Umbilical cord (tissue), 2 donors: ENCODE measurements at places on chromosomes 16 and 17. TPM values are rescaled to one million over a fixed set of nuclear protein-coding genes. Genes with fewer than 3 reads are reported as not detected.

- DNase-seq: no peak
Observed at GRCh38 chr17:7114241-7114874, at the start of gene ASGR2. Gene ASGR2 (minus strand): TSS chr17:7114822. CDS start chr17:7114240, 582 bp downstream.

DNA sequence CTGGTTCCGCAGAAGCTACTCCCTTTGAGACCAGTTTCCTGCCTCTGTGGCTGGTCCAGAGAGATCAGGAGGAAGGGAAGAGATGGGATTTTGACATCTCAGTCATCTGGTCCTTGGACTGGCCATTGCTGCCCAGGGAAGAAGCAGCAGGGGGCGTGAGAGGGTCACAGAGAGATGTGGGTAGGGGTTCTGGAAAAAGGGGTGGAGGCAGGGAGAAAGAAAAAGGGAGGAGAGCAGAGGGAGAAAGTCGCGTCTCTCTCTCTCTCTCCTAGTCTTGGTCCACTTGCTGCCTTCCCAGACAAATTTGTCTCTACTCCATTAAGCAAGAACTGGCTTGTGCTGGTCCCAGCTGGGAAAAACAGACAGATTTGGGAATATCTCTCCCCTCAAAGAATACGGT, 4.4 kb downstream of the SHBG start:
- peak; percentile 77 for DNase-seq

DNA sequence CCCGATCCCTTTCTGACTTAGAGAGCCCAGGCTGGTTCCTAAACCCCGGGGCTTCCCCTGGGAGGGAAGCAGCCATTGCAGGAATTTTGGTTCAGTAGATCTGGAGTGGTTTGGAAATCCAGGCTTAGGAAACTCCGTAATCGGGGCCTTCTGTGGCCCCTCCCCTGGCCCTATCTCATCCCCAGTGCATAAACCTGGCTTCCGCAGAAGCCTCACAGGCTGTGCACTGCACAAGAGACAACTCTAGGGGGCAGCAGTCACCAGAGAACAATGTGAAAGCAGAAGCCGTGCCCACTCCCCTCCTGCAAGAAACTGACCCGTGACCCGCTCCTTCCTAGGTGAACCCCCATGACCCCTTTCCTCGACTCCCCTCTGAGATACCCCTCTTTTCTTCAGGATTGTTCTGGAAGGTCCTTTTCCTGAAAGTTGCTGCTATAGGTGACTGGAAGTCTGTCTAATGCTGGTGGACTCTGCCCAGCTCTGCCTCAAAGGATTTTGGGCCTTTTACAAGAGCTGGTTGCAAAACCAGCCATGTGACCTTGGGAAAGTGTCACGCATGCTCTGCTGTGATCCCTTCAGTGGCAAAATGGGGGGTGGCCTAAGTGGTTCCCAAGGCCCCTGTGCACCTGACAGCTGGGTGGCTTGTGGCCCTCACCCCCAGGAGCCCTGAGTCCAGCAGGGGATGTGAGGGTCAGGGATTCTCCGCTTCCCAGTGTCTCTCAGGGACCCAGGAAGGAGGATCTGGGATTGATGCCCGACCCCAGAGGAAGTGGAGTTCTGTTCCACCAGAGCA, 14.4 kb downstream of the GUCY2D start:
- DNase-seq: peak; percentile 60

DNA sequence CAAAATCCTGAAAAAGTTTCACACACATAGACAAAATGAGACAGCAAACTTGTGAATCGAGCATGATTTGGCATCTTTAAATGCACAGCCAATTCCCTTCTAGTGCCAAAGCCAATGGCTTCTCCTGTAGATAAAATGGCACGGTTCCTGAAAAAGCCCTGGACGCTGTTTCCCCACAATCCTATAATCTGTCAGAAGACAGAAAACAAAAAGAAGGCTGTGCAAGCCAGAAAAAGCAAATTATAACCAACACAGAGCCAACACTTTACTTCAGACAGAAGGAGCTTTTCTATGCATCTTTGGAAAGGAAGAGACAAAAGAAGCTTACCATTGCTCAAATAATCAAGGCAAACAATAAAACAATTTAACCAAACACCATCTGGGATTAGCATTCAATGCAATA, 23.8 kb downstream of the FAM222B start:
- no peak for DNase-seq

- no peak for DNase-seq
Observed at GRCh38 chr16:12098429-12099310, 122.1 kb downstream of the SNX29 start.

DNA sequence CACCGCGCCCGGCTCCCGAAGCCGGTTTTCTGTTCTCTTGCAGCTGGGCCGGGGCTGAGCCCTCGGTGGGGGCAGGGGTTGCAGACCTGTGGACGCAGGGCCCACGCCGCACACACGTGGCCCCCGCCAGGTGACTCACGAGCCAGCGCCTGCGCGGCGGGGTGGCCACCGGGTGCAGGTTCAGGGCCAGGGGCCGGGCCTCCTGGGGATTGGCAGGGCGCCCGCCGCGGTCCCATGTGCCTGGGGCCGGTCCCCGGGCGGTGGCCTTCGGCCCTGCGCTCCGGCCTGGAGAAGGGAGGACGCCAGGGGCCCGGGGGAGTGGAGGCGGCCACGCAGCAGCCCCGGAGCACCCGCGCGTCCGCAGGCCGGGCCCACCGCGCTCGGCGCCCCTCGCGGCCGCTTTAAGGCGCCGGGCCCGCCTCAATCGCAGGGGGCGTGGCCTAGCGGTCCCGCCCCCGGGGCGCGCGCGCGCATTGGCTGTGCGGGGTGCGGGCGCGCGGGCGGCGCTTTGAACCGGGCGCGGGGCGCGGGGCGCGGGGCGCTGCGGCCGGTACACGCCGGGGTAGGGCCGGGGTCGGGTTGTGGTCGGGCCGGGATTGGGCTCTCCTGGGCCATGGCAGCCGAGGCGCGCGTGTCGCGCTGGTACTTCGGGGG, at the start of gene SLC25A10:
TSS of gene SLC25A10 (plus strand) at position 471 of the 654 bp plus-strand sequence. CDS start at position 614, 143 bp downstream.
- DNase-seq: peak; percentile 71

The RHBDL3 gene
- not detected for total RNA-seq

The MEIOC gene
- total RNA-seq: 8.9 TPM

The PLK1 gene
- 27.4 TPM for total RNA-seq
